T follicular helper cell (primary cell): ENCODE measurements at places on chromosomes 1 and 21.

GRCh38 chr1:109395602-109396512 lies 1.9 kb downstream of the SORT1 start:
- DNase-seq: no peak

DNA sequence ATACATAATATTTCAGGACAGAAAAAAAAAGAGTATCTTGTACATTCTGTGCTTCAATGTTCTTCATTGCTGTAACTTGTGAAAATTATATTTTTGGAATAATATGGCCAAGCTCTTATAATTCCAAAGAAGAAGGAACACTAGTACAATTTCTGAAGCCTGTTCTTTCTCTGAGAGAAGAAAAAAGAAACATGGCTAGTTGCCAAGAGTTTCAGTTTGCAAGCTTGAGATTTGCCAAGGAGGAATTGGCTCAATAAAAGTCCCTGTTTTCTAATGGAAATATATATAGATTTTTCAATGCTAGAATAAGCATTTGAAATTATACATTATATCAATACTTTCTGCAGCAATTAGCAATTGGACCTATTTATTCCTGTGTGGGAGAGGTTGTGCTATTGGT lies 285.2 kb upstream of the NEGR1 start:
- DNase-seq: no peak

- DNase-seq: no peak
Observed at GRCh38 chr1:176884911-176885310, 279.6 kb downstream of the ASTN1 start.

DNA sequence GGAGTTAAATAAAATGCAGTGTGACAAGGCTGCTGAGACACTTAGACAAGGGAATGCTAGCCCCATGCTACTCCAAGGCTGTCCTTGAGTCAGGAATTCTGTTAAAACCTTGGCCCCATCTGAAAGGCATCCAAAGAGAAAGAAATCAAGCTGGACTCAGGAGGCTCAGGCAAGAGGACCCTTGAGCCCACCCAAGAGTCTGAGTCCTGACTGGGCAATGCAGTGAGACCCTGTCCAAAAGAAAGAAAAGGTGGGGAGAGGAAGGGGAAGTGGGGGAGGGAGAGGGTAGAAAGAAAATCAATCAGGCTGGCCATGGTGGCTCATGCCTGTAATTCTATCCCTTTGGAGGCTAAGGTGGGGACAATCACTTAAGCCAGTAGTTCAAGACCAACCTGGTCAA lies 26.7 kb downstream of the CLSTN1 start:
- DNase-seq: no peak

DNA sequence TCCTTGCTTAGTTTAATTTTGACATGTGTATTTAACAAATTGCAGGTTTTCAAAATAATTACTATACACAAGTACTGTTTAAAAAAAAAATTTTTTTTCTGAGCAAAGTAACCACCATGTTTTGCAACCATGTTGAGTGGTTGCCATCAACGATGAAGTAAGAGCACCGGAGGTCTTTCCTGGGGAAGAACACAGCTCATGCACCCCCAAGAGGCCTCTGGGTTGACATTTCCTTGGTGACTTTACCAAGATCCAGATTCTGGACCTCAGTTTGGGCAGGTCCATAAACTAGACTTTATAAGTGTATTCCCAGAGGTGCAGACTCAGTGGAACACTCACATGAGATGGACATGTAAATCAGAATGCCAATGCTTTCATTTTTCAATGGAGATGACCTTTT lies 36.8 kb upstream of the RALGPS2 start:
- DNase-seq: no peak

DNA sequence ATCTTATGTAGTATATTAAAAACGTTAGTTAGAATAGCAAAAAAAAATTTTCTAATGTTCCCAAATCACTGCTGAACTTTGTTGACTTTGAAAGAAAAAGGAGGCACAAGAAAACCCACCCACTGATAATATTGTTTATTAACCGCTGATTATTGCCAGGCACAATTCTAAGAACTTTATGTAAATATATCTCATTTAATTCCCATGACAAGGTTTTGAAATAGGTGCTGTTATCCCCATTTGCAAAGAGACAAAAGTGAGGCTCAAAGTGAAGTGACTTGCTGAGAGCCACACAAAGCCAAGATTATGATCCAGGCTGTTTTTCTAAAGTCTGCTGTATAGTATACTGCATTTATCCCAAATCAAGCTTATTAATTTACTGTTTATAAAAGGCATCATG lies 56.4 kb downstream of the SASS6 start:
- DNase-seq: no peak
